ENCODE measurements at places on chromosomes 3 and 15.

DNA sequence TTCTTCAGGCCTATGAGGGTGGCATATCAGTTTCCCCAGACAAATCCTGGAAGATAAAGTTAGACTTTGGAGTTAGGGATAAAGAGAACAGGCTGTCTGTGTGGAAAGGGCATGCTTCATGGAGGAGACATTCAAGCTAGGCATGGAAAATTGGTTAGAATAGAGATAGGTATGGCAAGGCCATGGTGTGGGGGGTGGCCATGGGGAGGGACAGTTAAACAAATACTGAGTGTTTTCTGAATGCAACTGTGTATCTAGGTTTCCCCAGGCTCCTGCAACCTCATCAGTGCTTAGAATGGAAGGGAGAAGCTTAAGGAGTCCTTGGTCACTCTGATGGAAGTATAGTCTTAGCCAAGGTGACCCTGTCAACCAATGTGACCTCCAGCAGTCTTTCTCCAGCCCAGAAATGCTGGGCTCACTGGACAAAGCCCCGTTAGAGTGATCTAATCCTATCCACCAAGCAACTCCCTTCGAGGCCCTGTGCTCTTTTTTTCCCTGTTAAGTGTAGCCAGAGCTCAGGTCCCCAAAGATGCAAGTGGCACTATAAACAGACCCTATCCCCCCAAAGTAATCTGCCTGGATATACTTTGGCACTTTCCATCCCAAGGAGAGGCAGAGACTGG is 5.5 kb upstream of the PKM start:
- DNase-seq: no peak

DNA sequence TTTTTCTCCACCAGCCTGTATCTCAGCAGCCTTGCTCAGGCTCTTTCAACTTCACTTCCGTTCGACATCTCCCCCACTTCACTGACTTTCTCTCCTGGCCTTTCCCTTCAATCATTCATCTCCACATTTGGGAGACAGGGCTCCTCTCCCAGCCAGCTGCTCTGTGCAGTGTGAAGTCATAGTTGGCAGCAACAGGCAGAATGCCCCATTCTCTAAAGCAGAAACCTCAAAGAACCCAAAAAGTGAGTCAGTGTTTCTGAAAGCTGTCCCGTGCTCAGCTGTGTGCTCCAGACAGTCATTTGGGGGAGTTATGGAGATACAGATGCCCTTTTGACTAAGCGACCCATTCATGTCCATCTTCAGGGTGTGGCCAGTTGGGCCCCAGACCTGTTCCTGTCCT is 54.3 kb downstream of the NTRK3 start:
- DNase-seq: no peak

DNA sequence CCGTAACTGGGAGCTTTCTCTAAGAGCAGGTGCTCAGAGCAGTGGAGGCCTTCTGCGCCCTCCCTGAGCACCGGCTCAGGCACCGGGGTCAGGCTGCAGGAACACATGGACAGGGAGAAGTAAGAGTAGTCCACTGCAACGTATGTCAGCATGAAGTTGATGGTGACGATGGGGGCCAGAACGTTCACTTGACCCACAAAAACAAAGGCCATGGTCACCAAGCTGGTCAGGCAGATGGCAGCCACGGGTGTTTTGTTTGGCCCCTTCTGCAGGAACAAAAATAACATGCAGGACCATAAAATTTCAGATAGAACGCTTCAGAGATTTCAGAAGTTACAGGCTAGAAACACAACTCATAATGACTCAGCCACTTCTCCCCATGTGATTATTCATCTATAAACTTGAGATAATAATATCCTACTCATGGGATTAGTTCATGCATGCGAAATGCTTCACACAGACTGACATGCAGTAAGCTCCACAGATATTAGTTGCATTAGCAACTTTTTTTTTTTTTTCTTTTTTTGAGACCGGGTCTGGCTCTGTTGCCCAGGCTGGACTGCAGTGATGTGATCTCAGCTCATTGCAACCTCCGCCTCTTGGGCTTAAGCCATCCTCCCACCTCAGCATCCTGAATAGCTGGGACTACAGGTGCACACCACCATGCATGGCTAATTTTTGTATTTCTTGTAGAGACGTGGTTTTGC is 52.2 kb upstream of the HEG1 start:
- DNase-seq: no peak

DNA sequence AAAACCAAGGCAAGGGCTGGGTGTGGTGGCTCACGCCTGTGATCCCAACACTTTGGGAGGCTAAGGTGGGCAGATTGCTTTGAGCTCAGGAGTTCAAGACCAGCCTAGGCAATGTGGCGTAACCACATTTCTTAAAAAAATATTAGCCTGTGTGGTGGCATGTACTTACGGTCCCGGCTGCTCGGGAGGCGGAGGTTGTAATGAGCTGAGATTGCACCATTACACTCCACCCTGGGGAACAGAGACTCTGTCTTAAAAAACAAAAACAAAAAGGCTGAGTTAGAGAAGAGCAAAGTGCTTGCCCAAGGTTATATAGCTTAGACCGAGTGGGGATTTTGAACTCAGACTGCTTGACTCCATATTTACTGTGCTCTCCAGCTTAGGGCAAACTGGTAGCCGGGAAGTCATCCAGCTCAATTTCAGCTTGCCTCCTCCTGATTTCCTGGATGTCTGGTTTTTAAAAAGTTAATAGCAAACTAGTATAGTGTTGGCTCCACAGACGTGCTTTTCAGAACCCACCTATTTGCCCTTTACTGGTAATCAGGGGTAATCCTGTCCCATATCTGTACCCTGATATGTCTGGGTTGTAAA is 138.9 kb downstream of the CACNA1D start:
- DNase-seq: no peak

- no peak for DNase-seq
Observed at GRCh38 chr3:182258538-182259177, 534.6 kb upstream of the ATP11B start.

DNA sequence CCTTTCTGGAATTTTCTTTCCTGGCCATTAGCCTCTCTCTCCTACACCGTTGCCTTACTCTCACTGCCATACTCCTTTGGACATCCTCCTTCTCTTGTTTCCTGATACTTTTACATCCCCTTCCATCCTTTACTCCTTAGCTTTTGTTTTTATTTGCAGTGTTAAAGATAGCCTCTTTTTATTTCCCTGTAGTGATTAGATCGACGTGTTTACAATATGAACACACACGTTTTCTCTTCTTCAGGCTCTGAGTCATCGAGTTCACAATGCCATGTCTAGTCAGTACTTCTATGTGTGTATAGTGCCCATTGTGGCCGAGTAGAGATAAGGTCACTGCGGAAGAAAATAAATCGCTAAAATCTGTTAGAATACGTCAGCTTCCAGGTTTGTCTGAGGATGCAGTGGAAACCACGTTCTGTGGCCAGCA is 208.5 kb downstream of the LPP start:
- no peak for DNase-seq

GRCh38 chr3:122679085-122679881 is 1.4 kb upstream of the PARP14 start:
- DNase-seq: peak; percentile 89

GRCh38 chr15:70240082-70240481 is 142.4 kb upstream of the TLE3 start:
- DNase-seq: no peak

DNA sequence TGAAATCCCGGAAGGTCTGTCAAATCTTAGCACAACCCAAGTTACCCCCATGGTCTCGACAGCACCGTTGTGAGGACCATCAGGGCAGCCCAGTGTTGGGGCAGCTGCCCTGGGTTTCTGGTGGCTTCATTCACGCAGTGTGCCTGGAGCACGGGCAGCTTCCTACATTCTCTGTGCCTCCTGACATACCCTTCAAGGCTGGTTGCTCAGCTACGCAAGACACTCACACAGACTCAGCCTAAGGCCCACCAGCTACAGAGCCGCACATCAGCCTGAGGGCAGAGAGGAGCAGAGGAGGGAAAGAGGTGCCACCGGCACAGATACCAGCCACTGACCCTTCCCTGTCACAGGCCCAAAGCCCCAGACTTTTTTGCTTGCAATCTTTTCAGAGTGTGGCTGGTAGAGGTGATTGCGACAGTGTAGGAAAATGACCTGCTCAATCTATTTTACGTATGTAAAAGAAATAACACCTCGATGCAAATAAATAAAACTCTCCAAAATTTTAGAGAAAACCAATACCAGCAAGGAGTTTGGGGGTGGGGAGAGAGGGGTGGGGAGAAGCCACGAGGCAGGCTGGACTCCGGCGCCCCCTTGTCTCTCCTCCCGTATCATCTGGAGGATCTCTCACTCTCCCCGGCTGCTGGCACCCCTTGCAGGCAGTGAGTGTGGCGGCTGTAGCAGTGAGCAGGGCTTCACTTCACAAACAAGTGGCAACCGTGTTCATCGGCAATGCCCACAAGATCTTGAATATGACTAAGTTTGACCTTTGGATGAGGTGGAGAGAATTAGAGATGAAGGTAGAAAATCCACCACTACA is 12.7 kb downstream of the CSPG5 start:
- DNase-seq: no peak

DNA sequence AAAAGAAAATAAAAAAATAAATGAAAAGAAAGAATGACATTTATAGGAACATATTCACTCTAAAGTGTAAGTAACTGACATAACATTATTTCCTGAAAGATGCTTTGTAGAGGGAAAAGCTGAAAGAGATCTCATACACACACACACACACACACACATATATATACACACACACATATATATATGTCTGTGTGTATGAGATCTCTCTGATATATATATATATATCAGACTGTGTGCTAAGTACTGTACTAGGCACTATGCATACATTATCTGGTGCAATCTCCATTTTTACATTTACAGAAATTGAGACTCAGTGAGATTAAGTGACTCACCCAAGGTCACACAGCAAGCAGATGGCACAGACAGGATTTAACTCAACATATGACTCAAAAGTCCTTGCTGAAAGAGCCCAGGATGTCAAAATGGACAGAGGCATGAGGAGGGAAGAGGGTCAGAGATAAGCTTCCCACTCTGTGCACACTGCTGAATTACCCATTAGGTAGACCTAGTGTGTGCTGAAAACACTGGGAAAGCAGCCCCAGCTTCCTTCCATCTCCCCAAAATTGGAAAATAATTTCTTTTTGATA is 15.0 kb downstream of the BHLHE40 start:
- no peak for DNase-seq

- DNase-seq: no peak
Observed at GRCh38 chr3:36379872-36380220, 458 bp upstream of the STAC start.

DNA sequence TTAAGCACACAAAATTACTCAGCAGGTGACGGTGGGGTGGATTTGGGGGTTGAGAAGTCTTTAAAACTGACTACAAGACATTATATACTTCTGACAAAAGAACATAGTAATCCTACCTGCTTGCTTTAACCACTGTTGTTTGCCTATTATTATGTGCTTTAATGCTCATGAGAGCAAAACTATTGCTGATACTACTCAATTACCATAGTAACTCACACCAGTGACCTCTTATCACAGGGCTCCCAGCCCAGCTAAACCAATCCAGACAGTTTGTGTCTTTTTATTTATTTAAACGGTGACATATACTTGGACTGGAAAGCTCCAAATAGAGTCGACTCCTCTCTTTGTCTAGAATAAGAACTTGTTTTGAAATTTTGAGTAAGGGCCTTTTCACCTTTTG is 42.8 kb upstream of the FEZF2 start:
- no peak for DNase-seq

- DNase-seq: no peak
Observed at GRCh38 chr15:69744391-69745162, 292.0 kb downstream of the RPLP1 start.

- DNase-seq: no peak
Observed at GRCh38 chr3:47782446-47783308, 984 bp upstream of the SMARCC1 start.

- no peak for DNase-seq
Observed at GRCh38 chr3:67087788-67088187, 89.7 kb downstream of the KBTBD8 start.

- no peak for DNase-seq
Observed at GRCh38 chr3:189966843-189967242, 153.9 kb downstream of the P3H2 start.

DNA sequence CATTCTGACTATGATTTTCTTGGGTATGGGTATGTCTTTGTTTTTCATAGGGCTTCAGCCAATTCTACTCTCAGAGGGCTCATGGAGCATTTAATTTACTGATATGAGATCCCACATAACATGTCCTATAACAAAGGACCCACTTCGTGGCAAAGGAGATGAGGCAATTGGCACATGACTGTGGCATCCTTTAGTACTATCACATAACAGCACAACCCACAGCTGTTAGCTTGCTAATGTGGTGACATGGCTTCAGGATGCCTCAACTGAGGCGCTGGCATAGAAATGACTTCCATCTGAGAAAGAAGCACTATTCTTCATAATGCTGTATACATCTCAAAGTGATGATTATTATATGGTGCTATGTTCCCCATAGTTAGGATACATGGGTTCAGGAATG is 48.1 kb upstream of the RFX7 start:
- no peak for DNase-seq

DNA sequence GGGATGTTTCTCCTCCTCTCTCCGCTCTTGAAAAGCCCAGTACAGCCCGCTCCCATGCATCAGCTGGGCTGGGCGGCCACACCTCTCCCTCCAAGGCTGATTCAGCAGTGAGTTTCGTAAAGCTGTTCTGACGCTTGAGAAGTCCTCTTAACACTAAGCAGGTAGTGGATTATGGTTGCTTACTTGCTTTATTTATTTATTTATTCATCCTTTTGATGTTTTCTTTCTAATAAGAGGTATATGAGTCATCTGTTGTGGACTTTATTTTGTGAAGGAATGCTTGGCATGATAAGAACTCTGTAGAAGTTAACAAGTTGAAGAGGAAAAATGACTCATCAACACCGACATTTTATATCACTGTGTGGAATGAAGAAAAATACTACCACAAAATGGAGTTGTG is 285.0 kb downstream of the SQOR start:
- DNase-seq: no peak

- DNase-seq: no peak
Observed at GRCh38 chr3:89742546-89742945, 635.1 kb downstream of the EPHA3 start.

DNA sequence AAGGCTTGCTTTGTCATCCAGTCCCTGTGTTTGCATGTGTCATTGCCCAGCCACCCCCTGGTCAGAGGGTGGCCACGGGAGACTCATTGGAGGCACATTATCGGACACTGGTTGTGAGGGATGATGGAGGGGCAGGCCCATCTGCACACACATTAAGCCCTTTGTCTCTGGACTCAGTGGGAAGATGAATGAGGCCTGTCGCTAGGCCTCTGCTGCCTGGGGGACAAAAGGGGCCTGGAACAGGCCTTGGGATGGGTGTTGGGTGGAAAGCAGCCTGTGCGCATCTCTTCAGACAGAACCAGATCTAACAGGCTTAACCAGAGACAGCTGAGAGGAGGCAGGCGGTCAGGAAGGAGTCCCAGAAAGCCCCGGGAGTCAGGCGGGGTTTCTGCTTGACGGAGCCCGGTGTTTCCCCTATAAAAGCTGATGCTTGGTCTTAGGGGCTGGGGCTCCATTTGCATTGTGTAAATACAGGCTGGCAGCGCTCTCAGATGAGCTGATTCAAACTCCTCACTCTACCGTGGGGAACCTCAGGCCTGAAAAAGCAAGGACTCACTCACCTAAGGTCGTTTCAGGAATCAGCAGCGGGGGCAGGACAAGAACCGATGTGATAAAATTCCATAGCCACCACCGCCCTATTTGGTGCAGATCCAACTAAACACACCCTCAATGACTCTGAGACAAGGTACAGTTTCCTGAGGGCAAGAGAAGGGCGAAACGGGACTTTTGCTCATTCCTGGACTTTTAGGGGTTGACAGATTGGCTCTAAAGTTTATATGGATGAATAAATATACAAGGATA is 17.1 kb upstream of the SKIC8 start:
- no peak for DNase-seq

GRCh38 chr15:69557020-69557706 is 104.5 kb downstream of the RPLP1 start:
- DNase-seq: no peak

Data from activated CD4-positive, alpha-beta T cell treated with anti-CD3 and anti-CD28 coated beads, Interleukin-2, amount 50 U/mL, for 48 hours (primary cell).